ENCODE measurements at places on chromosomes 2 and 18.
A peak's percentile ranks its signal among the peaks of the same experiment; 100 is the strongest.

- no peak for DNase-seq
Measured at GRCh38 chr2:216774620-216775019, 79.3 kb upstream of the IGFBP5 start.

GRCh38 chr2:201116115-201116958, at the start of gene CFLAR:
Gene CFLAR, plus strand, starts transcription at chr2:201116164. Its CDS starts 13,702 bp downstream, at chr2:201129866.
- DNase-seq: peak; percentile 91

DNA sequence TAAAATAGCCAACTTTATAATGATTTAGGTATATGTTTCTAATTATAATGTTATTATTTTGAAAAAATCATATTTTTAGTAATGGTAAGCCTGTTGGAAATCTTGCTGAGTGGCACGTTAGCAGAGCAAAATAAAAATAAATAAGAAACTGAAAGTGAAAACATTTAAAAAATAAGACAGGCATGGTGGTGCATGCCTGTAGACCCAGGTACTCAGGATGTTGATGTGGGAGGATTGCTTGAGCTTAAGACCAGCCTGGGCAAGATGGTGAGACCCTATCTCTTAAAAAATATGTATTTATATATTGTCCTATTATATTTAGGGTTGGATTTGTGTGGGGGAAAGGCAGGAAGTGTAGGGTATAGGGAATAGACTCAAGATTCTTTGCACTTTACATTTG, 15.8 kb upstream of the ANKRD12 start:
- DNase-seq: no peak

DNA sequence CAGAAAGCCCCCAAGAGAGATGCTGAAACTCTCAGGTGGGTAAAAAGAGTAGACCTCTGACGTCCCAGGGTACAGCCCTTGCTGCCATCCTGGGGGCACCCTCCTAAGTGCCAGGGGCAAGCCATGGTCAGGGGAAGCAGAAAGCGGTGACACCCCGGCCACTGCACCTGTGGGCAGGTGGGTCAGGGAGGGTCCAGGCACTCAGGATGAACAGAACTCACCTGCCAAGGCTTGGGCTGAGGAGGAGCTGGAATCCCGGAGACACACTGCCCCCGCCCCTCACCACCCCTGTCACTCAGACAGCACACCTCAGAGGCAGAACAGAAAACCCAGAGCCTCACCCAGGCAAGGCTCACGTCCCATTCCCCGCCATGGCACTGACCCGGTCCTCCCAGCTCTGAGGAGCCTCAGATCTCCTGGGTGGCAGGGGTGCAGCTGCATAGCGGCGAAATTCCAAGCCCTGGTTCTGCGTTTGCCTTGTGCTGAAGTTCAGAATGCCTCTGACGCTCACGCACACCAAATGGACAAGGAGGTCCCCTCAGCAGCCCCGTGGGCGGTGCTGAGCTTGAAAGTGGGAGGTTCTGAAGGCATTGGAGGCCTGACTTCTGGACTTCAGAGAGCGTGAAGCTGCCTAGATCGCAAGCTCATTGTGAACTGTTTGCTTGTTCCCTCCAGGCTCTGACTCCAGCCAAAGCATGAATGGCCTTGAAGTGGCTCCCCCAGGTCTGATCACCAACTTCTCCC, 4.3 kb downstream of the GPR17 start:
- DNase-seq: no peak

GRCh38 chr18:8169722-8170121, 439.5 kb upstream of the RAB12 start:
- DNase-seq: no peak

- no peak for DNase-seq
Measured at GRCh38 chr2:40592218-40592617, 140.3 kb upstream of the SLC8A1 start.

DNA sequence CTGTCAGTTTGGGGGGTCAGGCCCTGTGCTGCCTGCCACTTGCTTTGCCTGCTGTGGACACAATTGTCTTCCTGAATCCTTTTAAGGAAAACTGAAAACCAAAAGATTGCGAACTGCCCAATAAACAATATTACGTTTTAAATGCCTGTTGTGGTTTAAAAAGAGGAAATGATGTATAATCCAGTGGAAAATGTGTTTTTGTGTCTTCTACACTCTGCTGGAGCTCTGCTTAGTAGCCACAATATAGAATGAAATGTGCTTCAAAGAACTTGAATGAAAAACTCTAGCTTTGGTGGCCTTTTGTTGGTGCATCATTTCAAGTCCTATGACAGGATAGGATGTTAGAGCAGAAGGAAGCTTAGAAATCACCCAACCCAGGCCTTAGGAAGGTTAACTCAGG, 23.2 kb upstream of the CABYR start:
- no peak for DNase-seq

DNA sequence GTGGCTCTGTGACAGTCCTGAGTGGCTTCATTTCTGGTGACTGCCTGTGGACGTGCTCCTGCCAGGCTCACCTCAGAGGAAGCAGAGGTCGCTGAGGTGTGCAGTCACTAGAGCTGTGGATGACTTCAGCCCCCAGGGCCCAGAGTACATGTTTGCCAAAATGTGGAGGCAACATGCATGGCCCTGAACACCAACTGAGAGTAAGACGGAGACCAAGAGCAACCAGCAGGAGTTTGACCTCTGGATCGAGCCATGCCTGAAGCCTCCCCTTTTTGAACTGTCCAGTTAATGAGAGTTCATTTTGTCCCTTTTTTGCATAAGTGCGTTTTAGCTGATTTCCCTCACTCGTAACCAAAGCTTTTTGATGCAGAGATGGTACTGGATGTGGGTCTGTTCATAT, 184.9 kb downstream of the RTP5 start:
- DNase-seq: no peak

GRCh38 chr2:36478332-36478738, 119.6 kb downstream of the FEZ2 start:
- no peak for DNase-seq

- DNase-seq: no peak
Measured at GRCh38 chr18:62484941-62485340, 37.9 kb upstream of the ZCCHC2 start.

DNA sequence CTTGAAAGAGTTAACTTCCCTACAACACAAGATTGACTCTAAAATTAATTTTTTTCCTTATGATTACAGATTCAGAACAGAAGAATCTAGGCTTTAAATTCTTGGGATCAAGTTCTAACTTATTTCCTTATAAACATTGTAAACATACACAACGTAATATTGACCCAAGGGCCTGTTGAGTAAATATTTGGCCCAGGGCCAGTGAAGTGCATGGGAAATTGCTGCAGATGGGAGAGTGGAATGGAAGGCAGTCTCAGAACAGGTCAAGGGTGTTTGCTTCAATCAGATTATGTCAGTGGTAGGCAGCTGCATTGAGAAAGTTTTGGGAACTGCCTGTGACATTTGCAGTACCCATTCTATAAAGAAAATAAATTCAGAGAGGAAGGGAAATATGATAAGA, 137.6 kb downstream of the MYO1B start:
- DNase-seq: no peak

DNA sequence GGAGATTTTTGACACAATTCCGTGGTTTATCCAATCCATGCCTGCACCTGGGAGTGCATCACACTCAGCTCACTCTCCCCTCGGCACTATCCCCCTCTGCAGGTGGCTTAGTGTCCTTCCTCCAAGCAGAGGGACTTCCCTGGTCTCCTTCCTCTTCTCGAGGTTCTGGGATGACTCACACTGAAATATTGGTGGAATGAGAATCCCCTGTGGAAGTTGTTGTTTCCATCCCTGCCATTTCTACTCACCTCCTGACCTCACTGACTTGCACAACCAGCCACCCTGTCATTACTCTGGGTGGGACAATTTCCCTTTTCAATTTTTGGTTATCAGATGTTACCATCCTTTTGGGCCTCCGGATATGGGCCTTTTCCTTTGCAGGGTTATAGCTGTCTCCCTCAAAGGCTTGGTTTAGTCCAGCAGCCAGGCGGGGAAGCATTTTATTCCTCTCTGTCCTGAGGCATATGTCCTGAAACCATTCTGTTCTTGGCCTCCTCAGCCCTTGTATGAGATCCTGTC, 59.9 kb downstream of the PTPRM start:
- DNase-seq: no peak

GRCh38 chr2:42999856-43000241, 207.5 kb upstream of the HAAO start:
- peak; percentile 1 for DNase-seq

DNA sequence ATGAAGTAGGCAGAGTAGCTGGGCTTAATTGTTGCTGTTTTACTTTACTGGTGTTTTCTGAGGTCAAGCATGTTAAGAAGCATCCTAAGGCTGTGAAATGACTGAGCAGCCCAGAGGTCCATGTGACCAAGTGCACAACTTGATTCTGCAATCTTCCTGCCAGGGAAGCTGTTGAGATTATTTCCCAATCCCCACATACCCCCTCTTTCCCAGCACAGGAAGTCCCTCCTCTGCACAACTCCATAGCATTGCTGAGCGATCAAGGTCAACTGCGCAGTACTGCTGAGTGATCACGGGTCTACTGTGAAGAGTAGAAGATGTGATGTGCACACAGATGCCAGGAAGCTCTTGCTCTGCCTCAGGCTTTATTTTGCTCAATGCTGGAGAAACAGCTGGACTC, 105.8 kb downstream of the GALNT14 start:
- no peak for DNase-seq

DNA sequence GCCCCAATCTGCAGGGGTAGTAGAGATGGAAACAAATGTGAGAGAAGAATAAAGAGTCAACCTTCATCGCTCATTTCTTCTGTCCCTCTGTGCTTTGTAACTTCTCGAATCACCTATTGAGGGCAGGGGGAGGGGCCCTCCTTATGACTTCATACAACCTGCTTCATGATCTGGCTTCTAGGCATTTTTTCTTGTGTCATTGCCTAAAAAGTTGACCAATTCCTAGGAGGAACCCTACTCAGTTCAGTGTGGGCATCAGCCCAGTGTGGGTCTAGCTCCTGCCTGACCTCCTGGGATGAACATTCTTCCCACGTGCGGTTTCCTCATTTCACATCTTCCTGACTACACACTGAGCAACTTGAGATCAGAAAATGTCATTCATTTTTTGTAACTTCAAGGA, 46.3 kb upstream of the CREB1 start:
- DNase-seq: no peak

DNA sequence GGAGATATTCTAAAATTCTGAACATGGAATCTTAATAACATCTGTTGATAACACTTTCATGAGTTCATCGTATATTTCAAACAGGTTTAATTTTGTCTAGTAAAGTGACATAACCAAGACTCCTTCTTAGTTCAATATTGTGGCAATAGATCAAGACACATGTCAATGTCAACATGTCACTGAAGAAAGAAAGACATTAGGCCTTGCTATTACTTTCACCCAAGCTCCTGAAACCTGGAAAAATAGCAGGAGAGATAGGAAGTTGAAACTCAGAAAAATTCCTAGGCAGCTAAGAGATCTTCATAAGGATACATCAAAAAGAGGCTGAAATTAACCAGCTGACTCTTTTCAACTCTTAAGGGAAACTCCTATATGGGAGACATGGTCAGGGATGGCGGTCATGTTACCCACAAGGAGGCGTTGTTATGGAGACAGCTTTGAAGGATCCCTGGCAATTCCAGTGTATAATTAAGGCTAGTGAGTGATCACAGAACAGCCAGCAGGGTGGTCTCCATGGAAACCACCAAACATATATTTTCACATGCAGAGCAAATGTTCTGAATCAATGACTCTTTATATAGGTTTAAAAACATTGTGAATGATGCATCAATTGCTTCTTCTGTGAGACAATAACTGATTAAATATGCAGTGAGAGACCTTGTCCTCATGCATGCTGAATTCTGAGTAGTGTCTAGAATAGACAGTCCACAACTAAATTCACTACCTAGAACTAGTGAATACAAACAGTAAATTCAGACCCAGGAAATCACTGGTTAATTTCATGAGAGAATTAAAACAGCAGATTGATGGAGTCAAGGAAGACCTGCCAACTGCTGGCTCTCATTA, 115.3 kb upstream of the RIOK3 start:
- DNase-seq: no peak

DNA sequence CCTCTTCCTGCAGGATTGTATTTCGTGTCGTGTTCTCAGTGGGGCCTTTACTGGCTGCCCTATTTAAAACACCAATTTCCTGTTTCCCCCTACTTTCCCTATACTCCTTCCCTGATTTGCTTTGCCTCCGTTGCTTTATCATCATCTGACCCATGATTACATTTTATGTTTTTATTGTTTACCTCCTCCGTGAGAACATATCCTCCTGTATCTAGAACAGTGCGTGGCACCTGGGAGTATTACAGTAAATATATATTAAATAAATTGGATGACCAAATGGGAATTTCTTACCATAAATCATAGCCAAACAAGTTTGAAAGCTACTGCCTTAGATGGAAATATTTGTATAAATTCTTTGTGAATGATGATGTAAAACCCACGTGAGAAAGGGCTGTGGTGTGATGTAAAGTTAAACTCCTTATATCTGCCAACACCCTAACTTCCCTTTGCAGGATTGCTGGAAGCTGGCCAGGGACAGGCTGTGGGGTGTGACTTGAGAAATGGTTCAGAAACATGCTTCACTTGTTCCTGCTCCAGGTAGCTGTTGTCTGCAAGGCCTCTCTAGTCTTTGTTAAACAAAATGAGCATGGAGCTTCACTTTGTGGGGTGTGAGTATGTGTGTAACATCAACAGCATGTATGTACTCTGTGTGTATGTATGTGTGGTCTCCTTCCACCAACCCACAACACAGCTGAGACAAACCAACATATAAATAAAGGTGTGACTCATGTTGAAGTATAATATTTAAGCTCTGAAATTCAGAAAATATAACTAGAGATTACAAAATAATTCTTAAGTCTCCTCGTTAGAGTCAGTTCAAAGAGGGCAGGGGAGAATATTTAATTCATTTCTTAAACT, 40.3 kb downstream of the LHCGR start:
- no peak for DNase-seq

DNA sequence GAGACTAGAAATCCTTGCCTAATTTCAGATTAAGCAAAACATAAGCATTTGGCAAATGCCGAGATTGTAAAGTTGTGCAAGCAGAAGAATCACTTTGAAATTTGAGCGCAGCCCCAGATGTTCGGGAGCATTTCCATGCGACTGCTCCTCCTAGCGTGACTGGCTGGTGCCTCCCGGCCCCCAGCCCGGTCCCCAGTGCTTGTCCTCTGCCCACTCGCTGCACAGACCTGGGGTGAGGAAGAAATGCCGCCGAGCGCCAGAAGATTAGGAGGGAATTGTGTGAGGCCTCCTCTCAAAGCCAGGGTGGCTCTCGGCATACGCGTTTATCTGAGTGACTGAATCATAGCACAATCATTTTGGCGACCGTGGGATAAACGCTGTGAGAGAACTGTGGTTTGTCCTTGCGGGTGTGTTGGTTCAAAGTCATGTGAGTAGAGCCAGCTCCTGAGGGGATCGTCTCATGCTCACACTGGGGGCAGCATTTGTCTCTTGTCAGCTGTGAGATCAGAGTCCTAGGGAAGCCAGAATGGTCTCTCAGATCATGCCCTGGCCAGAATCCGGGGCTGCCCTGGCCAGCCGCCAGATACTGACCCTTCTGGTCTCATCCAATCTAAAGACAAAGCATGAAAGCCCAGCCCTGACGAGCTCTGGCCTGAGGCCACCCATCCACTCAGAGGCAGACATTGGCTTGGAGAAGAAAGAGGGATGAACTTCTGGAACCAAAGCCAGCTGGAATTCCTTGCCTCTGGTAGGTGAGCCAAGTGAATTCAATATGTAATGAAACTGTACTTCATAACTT, 189.3 kb downstream of the SH3RF3 start:
- DNase-seq: no peak

Measured in activated naive CD8-positive, alpha-beta T cell treated with anti-CD3 and anti-CD28 coated beads, Interleukin-2, amount 10 ng/mL, durations not matched to agents 7 days and 5 days (primary cell).